ENCODE measurements at places on chromosomes 1 and 21.

DNA sequence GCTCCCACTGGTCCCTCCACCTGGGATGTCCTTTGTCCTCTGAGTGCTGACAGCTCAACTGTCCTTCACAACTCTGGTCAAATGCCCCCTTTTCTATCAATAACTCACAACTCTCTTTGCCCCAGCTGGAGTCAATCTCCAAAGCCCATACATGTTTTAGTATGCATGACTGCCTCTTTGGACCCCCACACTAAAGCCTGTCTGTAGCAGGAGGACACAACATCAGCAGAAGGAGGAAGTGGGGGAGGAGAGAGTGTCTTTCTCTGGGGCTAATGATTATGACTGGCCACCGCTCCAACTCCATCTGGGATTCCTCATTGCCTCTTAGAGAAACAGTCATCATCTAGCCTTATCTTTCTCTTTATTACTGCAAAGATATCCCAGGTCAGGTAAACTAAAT is 186.6 kb upstream of the FGGY start:
- no peak for DNase-seq

GRCh38 chr1:47893412-47893811 is 103.8 kb downstream of the TRABD2B start:
- DNase-seq, result no peak

DNA sequence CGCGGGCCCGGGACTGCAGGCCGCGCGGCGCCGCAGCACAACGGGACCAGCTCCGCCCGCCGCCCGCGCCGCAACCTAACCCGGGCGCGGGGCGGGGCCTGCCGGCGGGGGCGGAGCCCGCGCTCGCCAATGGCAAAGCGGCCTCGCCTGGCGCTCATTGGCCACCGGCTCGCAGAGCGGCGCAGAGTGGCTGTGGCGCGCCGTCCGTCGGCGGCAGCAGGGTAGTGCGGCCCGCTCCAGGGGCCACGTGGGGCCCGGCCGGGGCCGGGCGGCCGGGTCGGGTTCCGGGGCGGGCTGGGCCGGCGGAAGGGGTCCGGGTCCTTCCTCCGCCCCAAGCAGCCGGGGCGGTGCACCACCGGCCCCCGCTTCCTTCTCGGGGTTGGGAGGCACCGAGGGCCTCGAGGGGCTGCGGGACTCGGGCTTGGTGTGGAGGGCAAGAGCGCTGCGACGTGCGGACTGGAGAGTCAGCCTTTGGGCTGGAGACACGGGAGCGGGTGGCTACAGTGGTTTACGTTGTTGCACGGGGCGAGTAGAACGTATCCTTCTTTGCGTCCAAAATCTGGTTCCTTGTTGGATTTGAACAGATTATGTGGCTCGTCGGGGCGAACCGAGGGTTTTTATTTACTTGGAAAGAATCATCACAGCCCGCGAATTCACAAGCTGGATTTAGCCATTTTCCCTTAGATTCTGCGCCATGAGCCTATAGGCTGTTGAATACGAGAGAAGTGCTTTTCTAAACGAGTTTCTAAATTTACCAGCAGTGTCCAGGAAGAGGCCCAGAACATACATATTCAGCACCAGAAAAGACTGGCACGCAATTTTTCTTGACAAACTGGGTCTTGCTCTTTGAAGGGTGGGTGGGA is at the start of gene SRM:
Gene SRM, minus strand, starts transcription at position 51 of the 863 bp plus-strand sequence. CDS start 75 bp downstream, outside the sequence.
- DNase-seq, result peak; percentile 82

DNA sequence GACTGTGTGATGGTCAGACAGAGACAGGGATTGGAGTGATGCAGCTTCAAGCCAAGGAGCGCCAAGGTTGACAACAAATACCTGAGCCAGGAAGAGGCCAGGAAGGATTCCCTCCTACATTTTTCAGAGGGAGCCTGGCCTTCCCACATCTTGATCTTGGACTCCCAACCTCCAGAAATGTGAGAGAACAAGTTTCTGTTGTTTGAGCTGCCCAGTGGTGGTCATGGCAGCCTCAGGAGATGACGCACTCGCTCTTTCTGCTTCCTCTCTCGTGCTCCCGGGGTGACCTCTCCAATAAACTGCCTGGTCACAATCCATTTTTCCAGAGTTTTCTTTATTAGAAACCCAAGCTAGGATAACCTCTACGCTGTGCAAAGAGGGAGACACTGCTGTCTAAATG is 16.6 kb upstream of the IGSF5 start:
- DNase-seq, result no peak

- no peak for DNase-seq
Measured at GRCh38 chr21:18460979-18461378, 57.4 kb upstream of the TMPRSS15 start.

GRCh38 chr1:225778337-225778669 is 677 bp downstream of the SRP9 start:
- no peak for DNase-seq

DNA sequence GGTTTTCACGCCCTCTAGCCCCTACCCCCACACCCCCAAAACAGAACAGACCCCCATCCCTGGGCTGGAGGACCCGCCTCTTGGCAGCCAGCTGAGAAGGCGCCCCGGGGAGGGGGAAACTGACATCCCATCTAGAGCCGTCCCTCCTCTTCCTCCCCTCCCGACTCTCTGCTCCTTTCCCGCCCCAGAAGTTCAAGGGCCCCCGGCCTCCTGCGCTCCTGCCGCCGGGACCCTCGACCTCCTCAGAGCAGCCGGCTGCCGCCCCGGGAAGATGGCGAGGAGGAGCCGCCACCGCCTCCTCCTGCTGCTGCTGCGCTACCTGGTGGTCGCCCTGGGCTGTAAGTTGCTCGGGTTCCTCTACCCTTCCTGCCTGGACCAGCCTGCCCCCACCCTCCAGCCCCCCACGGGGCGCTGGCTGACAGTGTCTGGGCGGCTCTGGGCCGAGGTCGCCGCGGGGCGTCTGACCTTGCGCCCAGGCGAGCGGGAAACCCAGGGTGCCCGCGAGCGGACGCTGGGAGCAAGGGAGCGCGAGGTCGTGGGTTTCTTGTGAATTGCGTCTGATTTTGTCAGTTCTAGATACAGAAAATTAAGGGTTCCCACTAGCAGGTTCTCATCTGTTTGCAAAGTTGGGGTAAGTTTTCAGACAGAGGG is 618 bp downstream of the JAM2 start:
- peak; percentile 8 for DNase-seq

- DNase-seq, result no peak
Measured at GRCh38 chr1:95013950-95014574, 58.7 kb downstream of the ALG14 start.

DNA sequence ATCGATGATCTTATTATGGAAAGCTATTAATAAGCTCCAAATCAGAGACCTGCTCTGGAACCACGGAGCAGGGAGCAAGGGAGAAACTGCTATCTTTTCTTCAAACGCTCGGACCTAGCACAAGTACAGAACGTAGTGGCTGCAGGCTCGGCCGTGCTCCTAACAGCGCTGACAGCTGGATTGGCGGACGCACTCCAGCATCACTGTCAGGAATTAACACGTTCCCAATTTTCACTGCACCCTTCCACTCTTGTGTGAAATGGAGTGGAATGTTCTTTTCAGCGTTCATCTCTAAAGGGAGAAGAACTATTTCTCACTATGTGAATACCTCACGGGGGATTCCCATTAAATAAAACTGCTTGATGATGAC is 106.9 kb downstream of the ZNF281 start:
- no peak for DNase-seq

DNA sequence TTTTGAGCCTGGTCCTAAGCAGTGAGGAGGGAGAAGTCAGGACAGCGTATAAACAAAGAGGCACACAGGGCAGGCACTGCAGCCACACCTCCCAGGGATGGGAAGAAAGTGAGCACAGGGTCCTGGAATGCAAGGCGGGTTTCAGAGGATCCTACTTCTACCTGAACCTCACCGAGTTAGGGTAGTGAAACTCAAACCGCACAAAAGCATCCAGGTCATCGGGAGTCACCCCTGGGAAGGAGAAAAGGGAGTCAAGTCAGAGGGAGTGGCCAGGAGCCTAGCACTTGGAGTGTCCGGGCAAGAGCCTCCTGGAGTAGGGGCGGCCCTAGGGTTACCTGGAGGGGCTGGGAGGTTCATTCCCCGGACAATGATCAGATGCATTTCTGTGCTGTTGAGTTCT is 10.6 kb downstream of the CC2D1B start:
- DNase-seq, result no peak

DNA sequence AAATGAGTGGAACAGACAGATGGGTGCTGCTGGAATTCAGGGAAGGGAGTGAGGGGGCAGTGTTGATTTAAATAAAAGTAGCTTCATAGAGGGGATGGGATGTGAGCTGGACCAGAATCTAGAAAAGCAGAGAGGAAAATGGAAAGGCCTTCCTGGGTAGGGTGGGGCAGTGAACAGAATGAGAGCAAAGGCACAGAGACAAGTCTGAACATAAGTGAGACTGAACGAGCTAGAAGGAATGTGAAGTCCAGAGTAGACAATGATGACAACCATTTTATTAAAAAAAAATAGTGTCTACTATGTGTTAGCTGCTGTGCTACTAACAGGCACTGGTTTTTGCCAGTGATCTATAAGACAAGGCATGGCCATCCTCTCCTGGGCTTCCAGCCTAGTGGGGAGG is 36.0 kb downstream of the ELK4 start:
- DNase-seq, result no peak
